Iris pigment epithelial cell (primary cell): ENCODE measurements at places on chromosomes 5 and 9.

GRCh38 chr9:131467214-131467935, 35.3 kb upstream of the POMT1 start:
- DNase-seq, result peak; percentile 7

DNA sequence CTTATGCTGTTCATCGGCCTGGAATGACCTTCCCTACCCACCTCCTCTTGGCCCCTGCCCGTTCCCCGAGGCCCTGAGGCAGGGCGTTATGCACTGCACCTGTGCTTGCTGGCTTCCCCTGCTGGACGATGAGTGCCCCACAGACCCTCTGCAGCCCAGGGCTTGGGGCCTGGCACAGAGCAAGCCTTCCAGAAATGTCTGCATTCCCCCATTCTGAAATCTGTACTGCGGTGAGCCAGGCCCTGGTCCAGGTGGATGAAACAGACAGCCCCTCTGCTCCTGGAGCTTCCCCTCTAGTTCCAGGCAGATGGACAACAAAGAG, 35.0 kb downstream of the UNC5A start:
- DNase-seq, result no peak

DNA sequence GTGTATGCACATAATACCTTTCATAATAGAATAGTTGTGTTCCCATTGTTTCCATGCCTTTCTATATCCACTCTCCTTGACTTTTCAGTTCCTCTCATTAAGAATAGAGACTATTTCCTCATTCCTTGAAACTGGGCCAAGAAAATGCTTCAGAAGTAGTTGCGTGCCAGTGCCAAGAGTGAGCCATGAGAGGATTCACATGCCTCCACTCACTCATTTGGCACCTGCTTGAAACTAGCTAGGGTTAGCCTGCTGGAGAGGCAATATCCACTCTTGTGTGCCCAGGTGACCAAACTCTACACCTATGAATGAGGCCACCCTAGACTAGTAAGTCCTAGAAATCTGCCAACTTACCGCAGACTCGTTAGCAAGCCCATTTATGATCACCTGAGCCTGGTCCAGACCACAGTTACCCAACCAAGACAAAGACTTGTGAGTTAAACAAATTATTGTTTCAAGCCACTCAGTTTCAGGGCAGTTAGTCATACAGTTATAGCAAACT, 276.3 kb downstream of the EPB41L4A start:
- peak; percentile 63 for DNase-seq

- DNase-seq, result peak; percentile 48
These were observed 92.1 kb upstream of the FSD1L start for GRCh38 chr9:105355781-105356180.

DNA sequence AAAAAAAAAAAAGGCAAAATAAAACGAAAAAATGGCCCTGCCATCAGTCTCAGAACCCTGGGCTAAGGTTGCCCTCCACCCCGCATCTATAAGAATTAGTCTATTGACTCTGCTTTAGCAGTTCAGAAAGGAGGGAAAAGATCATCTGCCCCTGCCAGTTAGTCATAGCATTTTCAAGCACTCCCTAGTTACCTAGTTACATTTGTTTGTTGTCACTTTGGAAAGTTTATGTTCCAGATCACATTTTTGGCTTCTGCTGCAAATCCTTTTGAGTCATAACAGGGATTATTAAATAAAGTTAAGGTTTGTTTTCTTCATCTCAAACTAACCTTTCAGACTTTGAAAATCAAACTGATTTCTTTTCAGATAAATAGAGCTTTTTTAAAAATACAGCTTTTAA, 52.1 kb downstream of the AQP7 start:
- peak; percentile 94 for DNase-seq

DNA sequence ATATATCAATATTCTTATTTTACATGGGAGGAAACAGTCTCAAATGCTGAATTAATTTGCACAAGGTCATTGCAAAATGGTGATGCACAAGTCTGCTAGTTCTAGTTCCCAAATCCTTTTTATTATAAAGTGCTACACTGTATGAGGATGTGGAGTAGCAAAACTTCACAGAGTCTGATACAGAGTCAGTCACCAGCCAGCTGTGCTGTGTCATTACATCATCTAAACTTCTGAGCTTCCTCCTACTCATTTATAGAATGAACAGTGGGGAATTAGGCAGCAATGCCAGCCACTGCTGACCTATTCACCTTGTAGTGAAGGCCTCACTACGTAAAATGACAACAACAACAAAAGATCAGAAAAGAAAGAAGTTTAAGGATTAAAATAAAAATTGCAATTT, 357.8 kb downstream of the TMEM167A start:
- DNase-seq, result peak; percentile 6

- DNase-seq, result no peak
These were observed 278.0 kb downstream of the NTRK2 start for GRCh38 chr9:84947412-84947972.

DNA sequence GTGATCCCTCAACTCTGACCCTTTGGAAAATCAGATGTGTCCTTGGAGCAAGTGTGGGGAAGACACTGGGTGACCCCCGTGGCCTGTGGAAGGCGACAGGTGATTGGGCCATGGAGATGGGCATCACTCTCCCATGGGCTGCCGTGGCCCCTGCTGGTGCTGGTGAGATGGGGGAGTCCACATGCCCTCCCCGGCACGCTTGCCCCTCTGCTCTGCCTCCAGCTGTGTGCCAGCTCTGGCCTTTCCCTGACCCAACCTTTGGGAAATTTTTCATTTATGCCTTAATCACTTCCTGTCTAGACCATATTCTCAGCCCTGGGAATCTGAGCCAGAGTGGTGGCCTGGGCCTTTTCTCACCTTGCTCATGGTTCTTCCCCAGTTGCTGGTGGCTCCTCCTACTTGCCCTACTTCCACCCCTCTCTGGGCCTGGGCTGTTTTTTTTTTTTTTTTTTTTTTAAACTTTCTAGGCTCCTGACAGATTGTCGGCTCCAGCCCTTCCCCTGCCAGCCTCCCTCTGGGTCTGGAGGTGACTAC, 56.6 kb downstream of the RGS3 start:
- DNase-seq, result peak; percentile 41

DNA sequence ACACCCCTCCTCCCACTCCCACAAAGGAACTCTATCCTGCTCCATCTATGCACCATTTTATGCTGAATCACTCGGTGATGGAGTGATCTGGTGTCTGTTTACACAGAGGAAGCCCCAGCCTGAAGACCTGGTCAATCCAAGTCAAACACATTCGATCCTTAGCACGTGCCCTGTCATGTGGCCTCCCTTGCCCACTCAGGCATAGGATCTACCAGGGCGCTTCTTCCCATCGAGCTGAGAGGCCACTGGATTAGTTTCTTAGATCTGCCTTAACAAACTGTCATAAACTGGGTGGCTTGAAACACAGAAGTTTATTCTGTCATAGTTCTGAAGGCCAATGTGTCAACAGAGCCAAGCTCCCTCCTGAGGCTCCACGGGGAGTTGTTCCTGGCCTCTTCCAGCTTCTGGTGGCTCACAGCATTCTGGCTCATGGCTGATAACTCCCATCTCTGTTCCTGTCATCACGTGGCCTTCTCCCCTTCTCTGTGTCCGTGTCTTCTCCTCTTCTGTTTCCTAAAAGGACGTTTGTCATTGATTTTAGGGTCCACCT, 34.2 kb downstream of the FOXI1 start:
- DNase-seq, result no peak

GRCh38 chr9:29866556-29866955, 2293.3 kb upstream of the C9orf72 start:
- no peak for DNase-seq

- DNase-seq, result peak; percentile 6
These were observed 121.5 kb downstream of the CAMK4 start for GRCh38 chr5:111345731-111346130.

DNA sequence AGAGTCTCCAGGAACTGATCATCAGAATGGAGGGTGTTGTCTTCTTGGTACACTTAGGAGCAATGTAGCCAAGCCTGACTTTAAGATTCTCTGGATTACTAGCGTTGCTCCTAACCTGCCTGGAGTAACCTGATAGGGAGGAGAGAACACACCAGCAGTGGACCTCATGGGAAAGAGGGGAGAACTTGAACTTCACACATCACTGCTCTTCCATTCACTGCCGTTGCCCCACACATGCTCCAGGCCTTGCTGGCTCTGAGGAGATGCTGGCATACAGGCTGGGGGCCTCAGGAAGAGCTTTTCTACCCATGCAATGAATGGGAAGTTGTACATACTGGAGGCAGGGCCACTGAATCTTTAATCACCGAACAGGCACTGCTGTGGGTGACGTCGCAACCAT, 60.3 kb upstream of the ADAMTS16 start:
- DNase-seq, result no peak

DNA sequence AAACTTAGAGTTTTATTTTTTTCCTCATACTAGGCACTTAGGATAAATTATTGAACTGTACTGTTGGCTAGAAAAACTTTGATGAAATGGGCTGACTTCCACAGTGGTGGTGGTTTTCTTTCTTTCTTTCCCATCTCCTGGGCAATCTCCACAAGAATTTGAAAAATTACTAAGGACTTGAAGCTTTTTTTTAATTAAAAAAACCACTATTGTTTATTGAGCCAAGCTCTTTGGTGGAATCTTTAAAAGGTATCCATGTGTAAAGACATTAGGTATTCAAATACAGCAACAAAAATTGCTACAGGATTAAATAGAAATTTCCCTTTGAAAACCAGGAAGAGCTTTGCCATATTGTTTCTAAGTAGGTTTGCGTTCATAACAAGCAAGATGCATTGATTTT, 14.1 kb downstream of the MARCHF6 start:
- no peak for DNase-seq

GRCh38 chr5:137401946-137402345, 97.2 kb downstream of the SPOCK1 start:
- no peak for DNase-seq

DNA sequence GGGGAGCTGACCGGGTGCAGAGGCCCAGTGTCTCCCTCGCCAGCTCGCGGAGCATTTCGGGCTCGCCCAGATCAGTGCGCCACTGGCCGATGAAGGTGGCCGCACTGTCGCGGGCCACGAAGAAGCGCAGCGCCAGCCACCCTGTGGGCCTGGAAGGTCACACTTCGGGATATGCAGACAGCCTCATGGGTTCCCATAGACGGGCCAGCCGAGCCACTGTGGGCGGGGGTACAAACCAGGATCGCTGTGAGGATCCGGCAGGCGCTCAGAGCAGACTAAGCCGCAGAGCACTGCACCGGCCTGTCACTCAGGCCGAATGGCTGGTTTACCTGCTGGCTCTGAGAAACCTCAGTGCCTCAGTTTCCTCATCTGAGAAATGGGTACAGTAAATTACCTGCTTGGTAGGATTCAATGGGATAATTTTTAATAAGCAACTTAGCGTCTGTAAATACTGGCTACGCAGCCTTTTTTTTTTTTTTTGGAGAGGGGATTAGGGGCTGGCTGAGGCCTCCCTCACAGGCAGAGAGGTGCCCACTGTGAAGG, 64.0 kb upstream of the IGFBPL1 start:
- no peak for DNase-seq
